ENCODE measurements at places on chromosomes 6 and 20.

GRCh38 chr6:44059359-44060346, 67.6 kb downstream of the MRPL14 start:
- no peak for DNase-seq

- DNase-seq, result no peak
Measured at GRCh38 chr6:124054034-124054433, 250.4 kb downstream of the NKAIN2 start.

DNA sequence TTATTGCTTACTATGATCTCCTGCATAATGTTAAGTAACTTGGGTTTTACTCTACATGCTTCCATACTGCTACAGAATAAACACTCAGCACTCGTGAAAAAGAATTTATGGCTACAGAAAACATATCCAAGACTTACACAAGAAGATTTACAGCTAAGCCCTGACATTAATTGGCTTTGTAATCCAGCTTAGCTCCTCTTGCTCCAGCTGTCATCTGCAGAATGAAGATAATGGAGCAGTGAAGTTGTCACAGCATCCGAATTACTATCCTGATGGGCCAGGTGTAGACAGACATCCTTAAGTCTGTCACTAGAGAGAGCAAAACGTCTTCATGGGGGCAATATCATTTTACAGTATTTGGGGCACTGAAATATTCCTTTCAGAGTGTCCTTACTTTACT, 155.3 kb downstream of the PRKN start:
- no peak for DNase-seq

DNA sequence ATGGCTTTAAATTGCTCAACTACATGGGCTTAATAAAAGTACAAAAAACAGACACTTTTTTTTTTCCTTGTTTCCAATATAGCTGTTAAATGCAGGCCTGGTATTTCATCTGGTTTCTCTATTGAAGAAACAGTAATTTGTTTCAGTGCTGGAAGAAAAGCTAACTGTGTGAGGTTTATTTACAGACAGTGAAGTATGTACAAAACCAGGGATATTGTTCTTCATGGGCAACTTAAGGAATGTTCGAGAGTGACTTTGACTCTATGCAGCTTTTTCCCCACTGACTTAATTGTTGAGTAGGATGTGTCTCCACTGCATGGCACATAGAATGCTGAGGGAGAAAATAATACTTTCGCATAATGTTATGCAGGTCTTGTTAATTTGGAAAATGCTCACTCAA, 31.0 kb upstream of the PRL start:
- no peak for DNase-seq

DNA sequence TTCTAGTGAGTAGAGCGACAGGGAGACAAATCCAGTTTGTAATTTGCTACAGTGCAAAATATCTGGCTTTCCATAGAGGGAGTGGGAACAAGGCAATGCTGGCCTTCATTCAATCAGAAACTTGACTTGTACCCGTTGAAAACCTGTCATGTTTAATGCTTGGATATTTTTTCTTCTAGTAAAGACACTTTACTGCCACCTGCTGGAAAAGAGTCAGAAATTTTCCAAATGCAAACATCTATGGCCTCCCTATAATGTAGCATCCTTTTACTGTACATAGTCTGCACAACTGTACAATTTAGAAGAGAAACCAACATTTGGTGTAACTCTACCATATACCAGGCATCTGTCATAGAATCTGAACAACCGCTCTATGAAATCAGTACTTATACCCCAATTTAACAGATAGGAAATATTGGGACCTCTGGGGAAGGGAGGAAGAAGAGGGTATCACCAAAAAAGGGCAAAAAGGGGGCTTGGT, 16.7 kb upstream of the TBC1D20 start:
- no peak for DNase-seq

- no peak for DNase-seq
Measured at GRCh38 chr6:63759605-63760105, 124.1 kb downstream of the PHF3 start.

DNA sequence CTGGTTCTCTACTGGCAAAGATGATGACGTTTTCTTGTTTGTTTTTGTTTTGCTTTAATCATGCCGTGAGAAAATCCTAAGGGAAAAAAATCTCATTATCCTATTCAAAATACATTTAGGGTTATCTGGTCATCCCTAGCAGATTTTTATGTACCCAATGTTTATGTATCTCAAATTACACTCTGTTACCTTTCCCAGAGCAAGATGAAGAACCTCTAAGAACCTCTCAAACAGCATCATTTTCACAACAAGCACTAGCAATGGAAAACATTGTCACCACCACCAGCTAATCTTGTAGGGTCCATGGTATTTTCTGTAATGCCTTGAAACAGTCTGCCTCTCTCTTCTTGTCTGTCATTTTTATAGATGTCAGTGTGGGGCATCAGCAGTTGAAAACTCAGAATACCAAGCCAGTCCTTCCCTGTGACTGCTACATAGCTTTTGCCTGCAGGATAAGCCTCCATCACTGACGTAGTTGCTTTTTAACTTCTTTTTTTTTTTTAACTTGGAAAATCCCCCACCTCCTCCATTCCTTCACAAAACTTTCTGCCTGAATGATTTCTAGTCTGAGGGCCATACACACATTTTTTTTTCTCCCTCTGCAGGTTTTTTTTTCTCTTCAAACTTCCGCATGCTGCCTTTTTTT, 2.4 kb upstream of the SNAP25 start:
- DNase-seq, result no peak

GRCh38 chr6:161091972-161092701, 100.6 kb downstream of the MAP3K4 start:
- no peak for DNase-seq

DNA sequence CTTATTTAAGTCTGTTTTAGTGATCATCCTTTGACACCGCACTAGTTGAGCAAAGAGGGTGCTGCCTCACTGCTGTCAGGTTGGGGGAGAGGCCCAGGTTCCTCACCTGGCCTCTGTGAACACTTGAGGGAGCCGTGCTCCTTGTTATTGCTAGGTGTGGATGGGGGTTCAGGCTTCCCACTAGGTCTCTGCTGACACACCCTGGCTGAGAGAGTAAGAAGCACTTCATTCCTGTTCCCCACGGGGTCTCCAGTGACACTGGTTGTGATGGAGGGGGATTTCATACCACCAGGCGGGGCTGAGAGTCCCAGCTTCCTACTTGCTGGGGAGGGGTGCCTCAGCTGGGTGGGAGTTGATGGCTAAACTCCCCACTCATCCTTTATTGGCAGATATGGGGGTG, 11.1 kb upstream of the NOTCH4 start:
- no peak for DNase-seq

- no peak for DNase-seq
Measured at GRCh38 chr6:48894469-48894868, 568.6 kb downstream of the MMUT start.

DNA sequence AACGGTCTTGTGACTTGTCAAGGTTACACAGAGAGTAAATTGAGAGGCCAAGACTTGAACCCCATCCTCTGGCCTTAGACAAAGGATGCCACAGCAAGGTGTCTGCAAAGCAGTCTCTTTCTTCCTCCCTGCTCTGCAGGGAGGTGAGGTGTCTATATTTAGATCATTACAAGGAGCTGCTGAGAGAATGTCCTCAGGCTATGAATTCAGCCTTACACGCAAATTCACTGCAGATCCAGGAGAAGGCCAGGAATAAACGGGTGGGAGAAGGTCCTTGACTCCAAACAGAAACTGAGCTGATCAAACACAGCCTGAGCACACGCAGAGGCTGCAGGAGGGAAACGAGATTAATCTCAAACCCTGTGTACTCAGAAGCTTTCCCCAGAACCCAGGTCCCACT, 48.6 kb upstream of the PTPRT start:
- no peak for DNase-seq

DNA sequence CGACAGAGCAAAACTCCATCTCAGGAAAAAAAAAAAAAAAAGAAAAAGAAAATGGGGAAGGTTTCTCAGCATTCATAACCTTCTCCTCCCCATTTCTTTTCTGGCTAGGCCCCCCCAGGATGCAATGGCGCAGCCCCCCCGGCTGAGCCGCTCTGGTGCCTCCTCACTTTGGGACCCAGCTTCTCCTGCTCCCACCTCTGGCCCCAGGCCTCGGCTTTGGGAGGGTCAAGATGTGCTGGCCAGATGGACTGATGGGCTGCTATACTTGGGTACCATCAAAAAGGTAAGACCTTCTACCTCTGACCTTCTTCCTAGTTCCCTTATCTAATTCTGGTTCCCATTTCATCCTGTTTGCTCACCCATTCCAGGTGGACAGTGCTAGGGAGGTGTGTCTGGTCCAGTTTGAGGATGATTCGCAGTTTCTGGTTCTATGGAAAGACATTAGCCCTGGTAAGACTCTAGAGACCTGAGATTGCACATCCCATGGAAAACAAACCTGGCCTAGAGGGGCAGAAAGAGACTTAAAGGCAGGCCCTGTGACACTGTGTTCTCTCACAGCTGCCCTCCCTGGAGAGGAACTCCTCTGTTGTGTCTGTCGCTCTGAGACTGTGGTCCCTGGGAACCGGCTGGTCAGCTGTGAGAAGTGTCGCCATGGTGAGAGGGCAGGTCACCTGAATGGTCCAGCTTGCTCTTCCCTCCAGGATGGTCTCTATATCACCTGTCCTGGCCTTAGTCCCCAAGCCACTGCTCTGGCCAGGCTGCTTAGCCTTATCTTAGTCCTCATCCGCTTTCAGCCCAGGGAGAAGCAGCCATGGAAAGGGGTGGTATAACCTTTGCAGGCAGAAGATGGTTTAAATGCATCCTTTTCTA, 1.6 kb downstream of the PHF1 start:
- DNase-seq, result no peak

DNA sequence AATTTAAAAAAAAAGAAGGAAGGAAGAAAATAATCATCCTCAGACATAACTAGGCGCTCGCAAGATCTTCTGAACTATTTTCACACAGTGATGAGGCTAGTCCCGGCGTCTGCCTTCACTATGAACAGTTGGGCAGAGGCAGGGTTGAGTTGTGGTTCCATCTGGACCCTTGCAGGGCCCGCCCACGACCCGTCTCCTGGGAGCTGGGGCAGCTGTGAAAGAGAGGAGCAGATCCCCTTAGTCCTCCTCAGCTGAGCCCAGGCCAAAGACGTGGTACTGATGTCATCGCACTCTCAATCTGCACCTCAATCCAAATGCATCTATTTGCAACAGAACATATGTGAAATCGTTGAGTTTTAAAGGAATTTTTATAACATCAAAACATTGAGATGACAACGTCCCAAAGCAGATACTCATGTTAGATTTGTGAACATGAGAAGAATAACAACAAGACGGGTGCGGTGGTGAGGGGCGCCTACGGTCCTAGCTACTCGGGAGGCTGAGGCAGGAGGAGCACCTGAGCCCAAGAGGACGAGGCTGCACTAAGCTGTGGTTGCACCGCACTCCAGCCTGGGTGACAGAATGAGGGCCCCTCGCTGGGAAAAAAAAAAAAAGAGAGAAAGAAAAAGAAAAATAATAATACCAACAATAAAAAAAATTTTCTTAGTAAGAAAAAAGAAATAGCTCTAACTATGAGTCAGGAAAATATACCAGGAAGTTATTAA, 15.3 kb downstream of the TCFL5 start:
- DNase-seq, result no peak

GRCh38 chr6:44508646-44509045, 121.1 kb downstream of the CDC5L start:
- DNase-seq, result no peak

DNA sequence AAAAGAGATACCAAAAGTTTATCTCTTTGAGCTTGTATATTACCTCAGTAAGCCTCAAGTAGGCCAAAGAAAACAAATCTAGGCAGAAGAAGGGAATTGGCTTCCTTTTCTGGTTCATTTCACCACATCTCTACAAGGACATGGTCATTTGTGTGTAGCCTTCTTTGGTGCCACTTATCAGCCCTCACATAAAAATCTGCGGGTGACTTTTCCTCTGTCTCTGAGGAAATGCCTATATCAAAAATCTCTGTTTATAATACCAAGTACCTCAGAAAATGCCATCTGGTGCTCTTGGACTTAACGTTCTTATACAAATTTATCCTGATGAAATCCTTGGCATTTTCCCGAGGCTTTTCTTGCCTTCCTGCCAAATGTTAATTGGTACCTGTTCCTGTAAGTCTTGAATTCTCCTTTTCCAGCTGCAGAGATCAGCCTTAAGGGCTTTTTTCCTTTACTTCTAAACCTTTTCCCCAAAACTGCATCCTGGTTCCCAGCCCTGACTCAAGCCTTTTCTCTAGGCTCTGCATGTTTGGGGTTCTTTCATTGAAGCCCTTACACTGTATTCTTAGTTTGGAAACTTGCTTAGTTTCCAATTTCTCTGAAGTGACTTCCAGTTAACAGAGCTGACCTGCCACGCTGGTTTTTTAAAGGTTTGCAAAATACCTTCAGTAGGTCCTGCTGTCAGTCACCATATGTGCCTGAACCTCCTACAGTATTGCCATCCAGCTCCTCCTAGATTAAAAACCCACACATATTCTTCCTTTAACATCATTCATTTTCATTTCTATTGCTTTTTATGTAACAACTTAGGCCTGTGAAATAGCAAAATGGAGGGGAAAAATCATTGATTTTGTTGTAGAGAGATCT, 191.2 kb upstream of the PREP start:
- DNase-seq, result no peak

- DNase-seq, result no peak
Measured at GRCh38 chr6:3135668-3136291, 17.3 kb downstream of the BPHL start.

DNA sequence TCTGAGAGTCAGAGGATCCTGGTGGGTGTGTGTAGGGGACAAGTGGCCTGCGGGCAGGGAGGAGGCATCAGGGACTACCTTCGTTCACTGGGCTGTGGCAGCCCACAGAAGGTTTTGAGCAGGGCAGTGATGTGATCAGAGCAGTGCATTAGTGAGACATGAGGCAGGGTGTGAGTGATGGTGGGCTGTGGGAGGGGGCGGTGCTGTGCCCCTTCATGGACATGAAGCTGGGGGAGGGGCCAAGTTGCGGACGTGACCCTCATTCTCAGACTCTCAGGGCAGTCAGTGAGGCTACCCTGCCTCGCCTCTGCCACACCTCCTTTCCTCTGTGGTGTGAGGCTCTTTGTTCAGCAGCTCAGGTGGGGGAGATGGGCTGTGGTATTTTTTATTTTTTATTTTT, 142.2 kb upstream of the RNF24 start:
- no peak for DNase-seq

DNA sequence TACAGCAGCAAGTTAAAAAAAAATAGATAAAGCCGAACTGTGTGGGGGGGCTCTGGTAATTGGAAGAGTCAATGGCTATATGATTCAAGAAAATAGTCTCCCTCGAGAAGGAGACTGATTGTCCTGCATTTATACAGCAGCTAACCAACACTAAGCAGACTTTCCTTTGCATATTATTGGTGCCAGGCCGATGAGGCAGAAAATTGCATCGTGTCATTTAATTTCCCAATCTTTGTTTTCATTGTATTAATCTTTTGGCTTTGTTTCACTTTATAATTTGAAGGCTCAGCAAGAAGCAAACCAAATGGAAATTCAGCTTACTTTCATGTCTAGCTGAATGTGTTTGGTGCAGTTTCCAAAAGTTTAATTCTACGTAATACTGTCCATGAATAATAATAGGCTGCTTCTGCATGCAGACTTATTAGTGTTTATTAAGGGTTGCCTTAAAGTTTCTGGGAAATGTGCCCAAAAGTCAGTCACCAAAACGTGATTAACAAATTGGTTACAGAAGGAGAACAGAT, 258.5 kb downstream of the HACE1 start:
- no peak for DNase-seq

Measured in stimulated activated CD4-positive, alpha-beta T cell treated with anti-CD3 and anti-CD28 coated beads, Interleukin-1b, Interleukin-23, amount 100 ng/mL, for 24 hours (primary cell).